ENCODE measurements at places on chromosomes 1 and 21.

DNA sequence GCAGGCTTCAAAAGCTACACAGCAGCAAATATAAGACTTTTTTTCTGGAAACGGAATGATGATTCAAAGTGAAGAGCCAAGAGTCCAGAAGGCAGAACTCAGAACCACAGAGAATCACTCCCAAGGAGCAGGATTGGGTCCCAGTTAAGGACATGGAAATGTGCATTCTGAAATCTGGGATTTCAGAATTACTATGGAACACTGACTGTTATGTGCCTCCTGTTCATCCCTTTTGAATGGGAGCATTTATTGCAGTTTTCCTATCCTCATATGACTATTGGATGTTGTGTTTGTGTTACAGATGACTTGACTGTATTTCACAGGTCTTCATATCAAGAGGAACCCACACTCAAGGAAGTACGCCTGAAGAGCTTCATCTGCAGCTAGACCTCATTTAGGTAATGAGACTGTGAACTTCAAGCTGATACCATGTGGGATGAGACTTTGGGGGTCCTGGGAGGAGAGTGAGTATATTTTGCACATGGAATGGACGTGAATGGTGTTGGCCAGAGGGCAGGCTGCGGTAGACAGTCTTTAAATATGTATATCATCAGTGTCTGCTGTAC is 17.1 kb upstream of the CAP1 start:
- no peak for DNase-seq

DNA sequence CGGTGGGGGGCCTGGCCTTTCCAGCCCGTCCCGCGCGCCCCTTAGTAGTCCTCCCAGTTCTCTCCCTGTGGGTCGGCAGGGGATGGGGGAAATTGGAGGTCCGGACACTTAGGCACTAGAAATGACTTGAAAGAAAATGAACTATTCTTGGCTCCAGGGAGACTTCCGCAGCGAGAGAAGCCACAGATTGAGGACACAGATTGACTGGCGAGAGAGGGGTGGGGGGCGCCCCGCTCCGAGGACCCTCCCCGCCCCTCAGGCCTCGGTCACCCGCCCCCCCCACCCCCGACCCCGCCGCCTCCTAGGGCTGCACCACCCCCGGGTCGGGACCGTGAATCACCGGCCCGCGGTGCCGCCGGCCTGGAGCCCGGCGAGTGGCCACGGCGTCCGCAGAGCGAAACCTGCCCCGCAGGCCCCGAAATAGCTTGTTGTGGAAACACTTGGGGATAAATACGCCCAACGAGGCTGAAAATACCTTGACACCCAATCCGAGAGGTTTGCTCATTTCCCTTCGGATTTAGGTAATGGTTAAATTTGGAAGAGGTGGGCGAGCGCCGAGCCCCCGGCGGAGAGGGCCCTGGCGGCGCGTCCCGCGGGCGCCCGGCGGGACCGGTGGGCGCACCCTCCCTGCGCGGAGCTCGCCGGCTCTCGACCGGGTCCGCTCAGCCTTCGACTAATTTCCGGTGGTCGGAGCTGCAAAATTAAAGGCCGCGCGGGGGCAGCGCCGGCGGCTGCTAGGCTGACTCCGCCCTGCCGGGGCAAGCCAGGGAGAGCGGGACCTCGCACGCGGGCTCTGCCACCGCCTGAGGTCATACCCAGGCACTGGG is at the start of gene GFI1:
TSS of gene GFI1 (minus strand) at position 675 of the 827 bp plus-strand sequence. CDS start 3,438 bp downstream, outside the sequence.
- peak; percentile 59 for DNase-seq

DNA sequence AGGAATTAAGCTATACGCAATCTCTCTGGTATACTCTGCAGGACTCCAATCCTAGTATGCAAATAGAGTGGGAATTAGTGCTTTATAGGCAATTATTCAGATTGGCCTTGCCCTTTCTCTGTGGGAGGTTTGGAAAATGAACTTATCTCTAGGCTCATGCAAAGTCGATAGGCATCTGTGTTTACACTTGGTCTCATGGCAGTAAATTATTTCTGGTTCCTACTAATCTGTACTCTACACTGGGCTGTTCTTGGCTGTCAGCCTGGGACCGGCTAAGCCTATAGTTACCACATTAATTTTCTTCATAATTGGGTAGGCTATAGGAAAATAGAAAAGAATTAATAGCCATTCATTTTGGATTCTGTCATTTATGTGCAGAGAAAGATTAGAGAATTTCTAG is 544.6 kb downstream of the AMY1C start:
- DNase-seq: no peak

DNA sequence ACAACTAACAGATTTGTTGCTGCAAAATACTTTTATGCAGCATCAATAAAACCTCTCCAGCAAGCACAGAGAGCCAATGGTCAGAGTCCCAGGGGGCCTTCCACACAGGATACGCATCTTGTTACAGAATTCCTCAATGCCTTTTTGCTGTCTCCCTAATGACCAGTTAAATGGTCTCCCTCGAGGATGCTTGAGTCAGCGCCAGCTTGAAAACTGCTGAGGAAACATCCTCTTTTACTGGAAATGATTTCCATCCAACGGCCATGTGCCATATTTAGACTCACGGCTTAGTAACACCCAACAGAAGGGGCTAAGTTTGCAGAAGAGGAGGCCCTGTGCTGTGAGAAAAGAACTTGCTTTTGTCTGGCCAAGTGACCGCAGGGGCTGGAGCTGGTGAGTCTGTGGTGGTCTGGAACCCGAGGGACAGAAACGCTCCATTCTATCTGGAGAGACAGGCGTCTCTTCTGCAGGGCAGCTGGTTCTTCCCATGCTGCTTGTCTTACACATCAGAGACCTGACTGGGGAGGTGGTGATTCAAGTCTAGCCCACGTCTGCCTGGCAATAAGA is 496.4 kb downstream of the SETD4 start:
- DNase-seq: peak; percentile 38

DNA sequence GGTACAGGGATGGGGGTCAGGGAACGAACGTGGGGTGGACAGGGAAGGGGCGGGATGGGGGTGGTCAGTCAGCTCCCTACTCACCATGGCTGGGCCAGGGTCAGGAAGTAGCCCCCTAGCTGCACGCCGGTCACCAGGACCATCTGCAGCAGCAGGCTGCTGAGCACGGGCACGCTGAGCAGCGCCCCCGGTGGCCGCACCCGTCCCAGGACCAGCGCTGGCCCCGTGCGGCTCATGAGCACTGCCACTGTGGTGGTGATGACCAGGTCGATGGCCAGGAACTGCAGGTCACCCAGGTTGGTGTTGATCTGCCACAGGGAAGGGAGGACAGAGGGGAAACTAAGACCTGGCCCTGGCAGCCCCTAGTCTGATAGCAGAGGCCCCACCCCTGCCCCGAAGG is 6.5 kb upstream of the MFAP2 start:
- DNase-seq: no peak

GRCh38 chr1:157040802-157041201 is 4.7 kb downstream of the ARHGEF11 start:
- no peak for DNase-seq

All from NCI-H2029 (cell line).